ENCODE measurements at places on chromosomes 3 and 15. TPM values are rescaled to one million over a fixed set of nuclear protein-coding genes. Genes with fewer than 3 reads are reported as not detected.

DNA sequence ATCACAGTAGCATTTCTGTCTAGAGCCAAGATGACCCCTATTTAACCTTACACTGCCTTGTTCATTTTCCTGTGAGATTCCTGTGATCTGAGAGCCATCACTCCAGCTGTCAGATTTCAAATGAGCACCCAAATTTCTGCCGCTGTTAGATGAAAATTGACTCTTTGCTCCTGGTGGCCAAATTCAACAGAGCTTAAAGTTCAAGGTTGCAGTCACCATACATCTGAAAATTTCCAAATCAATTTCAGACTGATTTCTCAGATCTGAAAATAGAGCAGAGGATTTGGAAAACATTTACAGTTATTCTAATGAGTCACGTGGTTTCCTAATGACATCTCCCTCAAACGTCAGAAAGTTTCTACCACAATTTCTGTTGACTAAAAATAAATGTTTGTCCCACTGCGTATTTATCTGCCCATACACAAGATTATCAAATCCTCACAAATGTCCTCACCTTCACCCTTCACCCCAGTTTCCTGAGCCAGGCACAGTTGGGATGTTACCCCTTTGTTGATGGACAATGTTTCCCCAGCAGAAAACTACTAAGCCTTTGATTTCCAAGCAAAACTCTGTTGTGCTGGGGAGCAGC lies 16.4 kb downstream of the HDC start:
- no peak for DNase-seq

DNA sequence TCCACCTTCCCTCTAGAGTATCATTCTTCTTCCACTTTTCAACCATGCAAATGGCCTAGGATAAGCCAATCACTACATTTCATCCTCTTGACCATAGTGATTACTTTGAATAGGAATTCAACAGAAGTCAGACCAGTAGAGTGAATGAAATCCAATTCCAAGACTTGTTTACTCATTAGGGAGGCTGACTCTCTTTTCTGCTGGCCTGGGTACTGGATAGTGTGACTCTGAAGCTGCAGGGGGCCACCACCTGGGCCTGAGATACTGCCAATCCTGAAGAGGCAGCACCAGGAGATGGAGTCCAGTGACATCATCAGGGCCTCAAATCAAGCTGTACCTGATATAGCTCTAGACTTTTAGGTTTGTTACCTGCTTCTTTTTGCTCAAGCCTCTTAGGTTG lies 7.0 kb upstream of the FSTL1 start:
- DNase-seq = no peak

DNA sequence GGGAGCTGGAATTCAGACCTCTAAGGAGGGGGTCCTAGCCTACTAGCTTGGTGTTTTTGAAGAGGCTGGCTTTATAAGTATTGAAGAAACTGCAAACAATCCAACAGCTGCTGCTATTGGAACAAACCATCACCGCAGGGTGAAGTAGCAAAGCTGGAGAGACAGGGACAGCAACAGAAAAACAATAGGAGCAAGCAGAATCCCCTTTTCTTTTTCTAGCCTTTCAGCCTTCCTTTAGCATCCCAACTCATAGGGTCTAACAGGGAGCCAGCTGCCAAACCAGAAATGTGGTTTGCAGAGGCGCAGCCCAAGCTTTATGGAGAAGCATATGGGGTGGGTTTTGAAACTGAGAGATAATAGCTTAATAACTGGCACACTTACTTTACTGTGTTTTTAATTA lies 106.2 kb upstream of the CHMP2B start:
- DNase-seq = no peak

DNA sequence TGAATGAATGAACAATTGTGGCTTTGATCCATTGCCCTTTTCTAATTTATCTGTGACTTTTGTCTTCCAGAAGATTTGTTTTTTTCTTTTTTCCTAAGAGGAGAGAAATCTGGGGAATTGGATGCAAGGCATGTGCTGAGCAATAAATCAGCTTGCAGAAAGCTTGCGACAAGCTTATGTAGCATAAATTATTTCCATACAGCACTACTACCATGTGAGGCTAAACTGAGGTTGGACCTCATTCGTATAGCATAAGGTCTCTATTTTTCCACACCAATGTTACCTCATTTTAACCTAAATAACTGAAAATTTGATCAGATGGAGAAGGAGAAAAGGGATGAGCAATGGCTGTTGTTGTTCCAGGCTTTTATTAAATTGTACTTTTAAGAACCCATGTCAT lies 455.6 kb downstream of the TUSC7 start:
- no peak for DNase-seq

DNA sequence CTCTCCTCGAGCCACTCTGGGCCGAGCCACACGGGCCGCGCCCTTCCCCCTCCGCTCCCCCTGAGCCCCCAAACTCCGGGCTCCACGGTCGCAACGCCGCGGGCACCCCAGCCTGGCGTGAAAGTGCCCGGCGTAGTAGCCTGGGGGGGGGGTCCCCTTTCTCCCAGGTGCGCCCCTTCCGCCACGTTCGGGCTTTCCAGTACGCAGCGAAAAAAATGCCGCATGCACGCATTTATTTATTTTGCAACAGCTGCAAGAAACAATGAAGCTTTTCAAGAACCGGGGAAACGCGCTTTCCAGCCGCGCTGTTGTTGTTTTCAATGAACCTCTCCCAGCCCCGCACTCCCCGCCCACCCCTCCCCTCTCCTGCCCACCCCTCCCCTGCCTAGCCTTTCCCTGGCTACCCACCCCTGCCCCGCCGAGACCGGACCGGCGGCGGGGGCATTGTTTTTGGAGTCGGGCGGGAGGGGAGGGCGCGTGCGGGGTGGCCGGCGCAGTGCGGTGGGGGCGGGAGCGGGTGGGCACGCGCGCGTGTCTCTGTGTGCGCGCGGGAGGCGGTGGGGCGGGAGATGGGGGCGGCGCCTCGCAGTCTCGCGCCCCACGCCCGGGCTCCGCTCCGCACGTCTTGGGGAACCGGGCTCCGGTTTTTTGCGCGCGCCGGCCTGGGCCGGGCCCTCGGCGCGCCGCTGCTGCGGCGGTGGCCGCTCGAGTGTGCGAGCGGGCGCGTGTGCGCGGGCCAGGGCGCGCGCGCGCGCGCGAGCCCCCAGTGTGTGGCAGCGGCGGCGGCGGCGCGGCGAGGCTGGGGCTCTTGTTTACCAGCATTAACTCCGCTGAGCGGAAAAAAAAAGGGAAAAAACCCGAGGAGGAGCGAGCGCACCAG lies at the start of gene IGF1R:
IGF1R (plus strand) TSS at position 766 of the 880 bp plus-strand sequence. CDS start 1,043 bp downstream, outside the sequence.
- peak; percentile 74 for DNase-seq

DNA sequence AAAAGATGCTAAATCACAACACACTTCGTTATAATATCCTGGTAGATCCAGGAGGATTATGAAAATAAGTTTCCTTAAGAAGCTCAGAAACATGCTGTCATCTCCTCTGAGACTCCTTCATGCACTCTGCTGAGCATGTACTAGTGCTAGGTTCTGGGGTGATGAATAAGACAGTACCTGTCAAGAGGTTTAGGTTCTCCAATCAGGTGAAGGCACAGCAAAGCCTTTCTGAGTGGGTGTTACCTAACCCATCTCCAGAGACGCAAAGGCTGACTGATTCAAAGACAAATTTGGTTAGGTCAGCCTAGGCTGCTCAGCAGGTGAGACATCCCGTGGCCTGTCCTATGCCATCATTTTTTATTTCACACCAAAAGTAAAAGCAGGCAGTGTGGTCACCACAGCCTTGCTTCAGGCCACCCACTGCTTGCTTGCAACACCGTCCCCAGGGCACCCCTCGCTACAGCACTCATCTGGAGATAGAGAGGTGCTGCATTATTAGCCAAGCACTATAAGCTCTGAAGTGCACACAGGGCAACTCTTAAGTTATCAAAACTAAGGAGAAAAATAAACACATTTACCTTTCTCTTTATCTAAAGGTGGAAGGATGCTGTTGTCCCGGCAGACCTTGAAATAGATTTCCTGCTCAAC lies 117.2 kb downstream of the TJP1 start:
- no peak for DNase-seq

The LMCD1 gene
- total RNA-seq = 44.5 TPM

The FBLN2 gene
- 51.6 TPM for total RNA-seq

Data from lower leg skin (tissue), 4 donors.